ENCODE measurements at places on chromosomes 7 and 10.
A peak's percentile ranks its signal among the peaks of the same experiment; 100 is the strongest.

DNA sequence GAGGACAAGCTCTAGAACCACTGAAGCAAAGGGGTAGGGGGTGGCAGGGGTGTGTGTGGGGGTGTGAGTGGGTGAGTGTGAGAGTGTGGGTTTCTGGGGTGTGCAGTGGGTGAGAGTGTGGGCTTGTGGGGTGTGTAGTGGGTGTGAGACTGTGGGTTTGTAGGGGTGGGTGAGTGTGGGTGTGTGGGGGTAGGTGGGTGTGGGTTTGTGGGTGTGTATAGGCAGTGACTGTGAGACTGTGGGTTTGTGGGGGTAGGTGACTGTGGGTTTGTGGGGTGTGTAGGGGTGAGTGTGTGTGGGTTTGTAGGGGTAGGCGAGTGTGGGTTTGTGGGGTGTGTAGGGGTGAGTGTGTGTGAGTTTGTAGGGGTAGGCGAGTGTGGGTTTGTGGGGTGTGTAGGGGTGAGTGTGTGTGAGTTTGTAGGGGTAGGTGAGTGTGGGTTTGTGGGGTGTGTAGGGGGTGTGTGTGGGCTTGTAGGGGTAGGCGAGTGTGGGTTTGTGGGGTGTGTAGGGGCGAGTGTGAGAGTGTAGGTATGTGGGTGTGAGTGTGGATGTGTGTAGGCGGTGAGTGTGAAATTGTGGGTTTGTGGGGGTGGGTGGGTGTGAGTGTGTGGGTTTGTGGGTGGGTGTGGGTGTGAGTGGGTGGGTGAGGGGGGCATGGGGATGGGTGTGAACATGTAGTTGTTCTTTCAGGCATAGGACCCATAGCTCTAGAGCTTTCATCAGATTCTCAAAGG, 8.8 kb downstream of the NOS3 start:
- DNase-seq: no peak

DNA sequence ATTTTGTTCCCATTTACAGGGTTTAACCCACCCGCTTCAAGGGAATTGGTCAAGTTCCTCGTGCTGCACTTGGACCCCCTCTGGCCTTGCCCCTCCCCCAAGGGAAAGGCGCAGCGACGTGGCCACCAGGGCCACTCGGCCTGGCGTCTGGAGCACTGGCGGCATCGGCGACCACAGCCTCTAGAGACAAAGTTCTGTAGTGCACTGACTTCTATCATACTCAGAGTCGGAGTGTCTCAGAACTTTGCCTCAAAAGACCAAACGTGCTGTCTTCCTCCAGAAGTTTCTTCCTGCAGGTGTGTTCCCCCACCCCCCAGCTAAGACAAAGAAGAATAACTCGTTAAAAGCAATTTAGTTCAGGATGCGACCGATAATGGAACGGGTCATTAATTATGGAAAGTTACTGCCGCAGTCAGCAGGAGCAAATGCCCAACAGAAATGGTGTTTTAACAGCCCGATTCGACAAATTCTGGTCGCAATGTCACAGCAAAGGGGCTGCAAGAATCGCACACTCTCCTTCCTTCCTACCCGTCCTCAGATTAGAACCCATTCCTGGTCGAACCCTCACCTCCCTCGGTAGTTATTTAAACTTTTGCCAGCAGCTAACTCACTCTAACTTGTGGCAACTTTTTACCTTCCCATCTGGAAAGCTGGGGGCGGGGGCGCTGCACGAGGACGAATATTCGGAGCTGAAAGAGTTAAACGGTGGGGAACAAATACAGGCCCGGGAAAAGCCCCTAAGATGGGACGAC, 202.1 kb upstream of the NFE2L3 start:
- no peak for DNase-seq

- no peak for DNase-seq
These were observed 34.2 kb upstream of the TARP start for GRCh38 chr7:38307640-38308039.

- no peak for DNase-seq
These were observed 36.8 kb upstream of the CDC14C start for GRCh38 chr7:48887500-48887899.

- no peak for DNase-seq
These were observed 206.1 kb downstream of the POU6F2 start for GRCh38 chr7:39183796-39184195.

DNA sequence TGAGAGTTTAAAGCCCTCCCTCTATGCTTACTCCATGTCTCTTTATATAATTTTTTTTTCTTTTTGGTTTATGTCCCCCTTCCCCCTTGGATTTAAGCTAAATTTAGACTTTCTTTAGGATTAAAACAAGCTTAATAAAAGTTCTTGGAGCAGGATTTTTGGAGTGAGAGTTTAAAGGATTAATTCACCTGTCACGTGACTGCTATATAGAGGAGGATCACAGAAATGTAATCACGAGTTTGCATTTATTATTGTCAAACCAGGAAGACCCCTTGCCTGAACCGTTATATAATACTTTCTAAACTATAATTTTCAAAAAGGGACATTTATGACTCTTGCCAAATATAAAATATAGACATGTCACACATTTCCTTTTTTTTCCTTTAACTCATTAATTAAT, 78.1 kb upstream of the IMMP2L start:
- DNase-seq: no peak

- no peak for DNase-seq
These were observed 5.5 kb upstream of the OPN4 start for GRCh38 chr10:86648704-86649427.

GRCh38 chr7:117946151-117946633, 73.0 kb upstream of the CTTNBP2 start:
- DNase-seq: no peak

DNA sequence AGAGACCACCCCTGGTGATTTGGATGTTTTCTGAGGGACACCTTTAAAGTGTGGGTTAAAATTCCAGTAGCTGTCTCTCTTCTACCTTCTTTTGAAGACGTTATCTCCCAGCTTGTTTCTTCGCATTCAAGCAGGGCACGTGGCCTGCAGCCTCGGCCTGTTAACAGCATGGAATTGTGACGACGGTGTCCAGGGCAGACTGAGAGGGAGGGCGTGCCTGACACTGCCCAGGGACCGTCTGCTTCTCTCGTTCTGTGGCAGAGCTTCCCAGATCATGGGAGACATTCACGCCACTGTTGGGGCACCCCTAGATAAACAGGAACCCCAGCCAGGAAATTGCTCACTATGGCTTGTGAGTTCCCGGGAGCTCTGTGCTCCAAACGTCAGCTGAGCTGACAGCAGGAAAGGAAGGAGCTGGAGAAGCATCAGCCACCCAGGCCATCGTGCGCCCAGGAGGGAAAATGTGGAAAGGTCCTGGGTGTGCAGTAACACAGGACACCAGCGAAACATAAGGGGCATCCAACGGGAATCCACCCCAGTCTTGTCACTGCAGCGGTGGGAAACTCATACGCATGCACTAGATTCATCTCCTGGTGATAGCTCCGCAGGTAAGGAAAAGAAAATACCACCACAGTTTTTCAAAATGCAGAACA, 41.1 kb upstream of the RBM33 start:
- DNase-seq: no peak

DNA sequence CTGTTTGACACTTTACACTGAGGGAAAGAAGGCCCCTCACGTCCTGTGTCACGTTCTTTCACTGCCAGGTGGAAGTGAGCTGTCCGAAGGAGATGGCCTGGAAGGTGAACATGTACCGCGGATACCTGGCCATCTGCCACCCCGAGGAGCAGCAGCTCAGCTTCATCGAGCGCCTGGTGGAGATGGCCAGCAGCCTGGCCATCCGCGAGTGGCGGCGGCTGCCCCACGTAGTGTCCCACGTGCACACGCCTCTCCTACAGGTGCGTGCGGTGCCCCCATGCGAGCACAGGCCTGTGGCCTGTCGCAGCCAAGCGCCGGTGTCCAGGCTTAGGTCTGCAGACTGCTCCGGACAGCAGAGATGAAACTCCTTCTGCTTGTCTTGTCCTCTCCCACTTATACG, 103.4 kb downstream of the TRRAP start:
- no peak for DNase-seq

- DNase-seq: no peak
These were observed 36.7 kb upstream of the GRID1 start for GRCh38 chr10:86403183-86403797.

DNA sequence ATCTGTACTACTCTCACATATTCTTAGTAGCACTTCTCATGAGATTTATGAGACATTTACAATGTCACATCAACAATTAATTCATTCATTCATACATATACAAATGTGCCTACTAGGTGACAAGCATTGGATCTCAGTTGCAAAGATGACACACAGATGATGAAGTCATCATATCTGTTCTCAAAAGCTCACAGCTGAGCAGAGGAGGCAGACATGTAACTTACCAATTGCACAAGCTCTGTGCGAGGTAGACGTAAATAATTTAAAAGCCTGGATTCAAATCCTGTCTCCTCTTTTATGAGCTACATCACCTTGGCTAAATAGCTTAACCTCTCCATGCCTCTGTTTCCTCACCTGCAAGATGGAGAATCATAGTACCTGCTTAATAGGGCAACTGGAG, 109.4 kb upstream of the FAM133B start:
- no peak for DNase-seq

DNA sequence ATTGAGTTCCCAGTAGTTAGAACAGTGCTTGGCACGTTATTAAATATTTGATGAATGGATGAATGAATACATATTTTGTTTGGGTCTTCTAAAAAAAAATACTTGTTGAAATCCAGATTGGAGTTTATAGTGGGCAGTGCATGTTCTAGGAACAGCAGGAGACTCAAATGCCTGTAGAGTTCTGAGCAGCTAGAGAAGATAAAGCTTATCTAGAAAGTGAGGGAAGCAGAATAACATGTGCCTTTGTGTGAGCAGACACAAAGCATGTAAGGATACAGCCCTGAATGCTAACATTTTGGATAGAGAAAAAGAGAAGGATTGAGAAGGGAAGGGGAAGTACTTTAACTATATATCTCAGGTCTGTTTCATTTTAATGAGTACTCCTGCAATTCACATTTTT, 71.9 kb downstream of the SRI start:
- DNase-seq: no peak

DNA sequence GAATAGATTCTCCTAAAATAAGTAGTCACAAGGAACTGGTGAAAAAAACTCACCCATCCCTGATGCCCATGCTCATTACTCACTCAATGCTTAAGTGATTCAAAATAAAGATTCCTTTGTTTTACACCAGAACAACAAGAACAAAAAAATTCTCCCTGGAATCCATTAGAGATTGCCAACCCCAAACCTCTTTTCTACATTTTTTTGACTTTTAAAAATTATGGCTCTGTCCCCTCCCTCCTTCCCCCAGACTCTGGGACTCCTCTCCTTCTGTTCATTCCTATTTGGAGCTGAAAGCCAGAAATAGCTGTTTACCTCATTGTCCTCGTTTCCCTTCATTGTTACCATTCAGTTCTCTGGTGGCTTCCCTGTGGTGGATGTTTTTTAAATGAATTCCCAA, 63.2 kb upstream of the FHIP2A start:
- no peak for DNase-seq

- no peak for DNase-seq
These were observed 119.2 kb upstream of the ANK3 start for GRCh38 chr10:60508831-60509230.

- DNase-seq: peak; percentile 75
These were observed 91.0 kb upstream of the STRIP2 start for GRCh38 chr7:129343099-129343700.

GRCh38 chr10:73581918-73582317, 9.2 kb downstream of the USP54 start:
- no peak for DNase-seq

DNA sequence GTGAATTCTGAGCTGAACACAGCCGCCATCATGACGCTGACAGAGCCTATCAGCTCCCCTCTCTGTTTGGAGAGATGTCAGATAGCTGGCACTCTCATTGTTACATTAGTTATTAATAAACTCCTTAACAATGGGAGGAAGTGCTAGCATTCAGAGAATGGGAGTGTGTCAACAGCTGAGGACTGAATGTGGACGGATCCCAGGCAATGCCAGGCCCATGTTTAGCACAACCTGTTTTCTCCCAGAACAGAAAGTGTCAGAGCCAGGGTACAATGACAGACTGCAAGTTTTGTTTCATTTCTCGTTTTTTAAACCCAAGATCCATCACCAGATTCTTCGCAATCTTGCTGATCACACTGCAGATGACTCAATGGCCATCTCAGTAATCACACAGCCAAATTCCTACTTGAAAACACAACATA, 99.6 kb downstream of the PRPF18 start:
- no peak for DNase-seq

GRCh38 chr7:127798023-127798422, 146.0 kb downstream of the SND1 start:
- peak; percentile 25 for DNase-seq

DNA sequence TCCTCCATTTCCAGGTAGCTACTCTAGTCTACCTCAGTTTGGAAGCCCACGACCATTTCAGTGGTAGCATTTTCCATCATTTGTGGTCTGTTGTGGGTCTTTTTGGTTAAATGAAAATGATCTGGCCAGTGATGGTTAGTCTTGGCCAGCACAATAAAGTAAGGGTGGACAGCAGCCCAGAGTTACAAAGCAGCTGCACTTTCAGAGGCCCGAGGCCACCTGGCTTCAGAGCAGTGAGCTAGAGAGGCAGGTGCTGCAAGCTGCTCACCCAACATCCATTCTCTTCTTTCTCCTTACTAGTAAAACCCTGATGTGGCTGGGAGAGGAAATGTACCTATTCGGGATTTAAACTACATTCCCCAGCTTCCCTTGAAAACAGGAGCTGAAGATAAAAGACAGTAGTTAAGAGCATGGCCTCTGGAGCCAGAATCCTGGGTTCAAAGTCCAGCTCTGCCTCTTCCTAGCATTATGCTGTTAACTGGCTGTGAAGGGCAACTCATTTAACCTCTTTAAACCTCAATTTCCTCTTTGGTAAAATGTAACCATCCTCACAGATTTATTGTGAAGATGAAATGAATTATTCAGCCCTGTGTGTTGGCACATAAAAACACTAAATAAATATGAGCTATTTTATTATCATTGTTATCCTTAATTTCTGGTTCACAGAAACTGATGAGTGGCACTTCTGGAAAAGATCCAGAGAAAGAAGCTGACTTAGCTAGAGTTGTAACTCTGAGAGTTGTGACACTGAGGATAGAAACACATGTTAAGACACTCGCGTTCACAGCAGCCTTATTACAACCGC, 517.4 kb downstream of the PARD3 start:
- no peak for DNase-seq

DNA sequence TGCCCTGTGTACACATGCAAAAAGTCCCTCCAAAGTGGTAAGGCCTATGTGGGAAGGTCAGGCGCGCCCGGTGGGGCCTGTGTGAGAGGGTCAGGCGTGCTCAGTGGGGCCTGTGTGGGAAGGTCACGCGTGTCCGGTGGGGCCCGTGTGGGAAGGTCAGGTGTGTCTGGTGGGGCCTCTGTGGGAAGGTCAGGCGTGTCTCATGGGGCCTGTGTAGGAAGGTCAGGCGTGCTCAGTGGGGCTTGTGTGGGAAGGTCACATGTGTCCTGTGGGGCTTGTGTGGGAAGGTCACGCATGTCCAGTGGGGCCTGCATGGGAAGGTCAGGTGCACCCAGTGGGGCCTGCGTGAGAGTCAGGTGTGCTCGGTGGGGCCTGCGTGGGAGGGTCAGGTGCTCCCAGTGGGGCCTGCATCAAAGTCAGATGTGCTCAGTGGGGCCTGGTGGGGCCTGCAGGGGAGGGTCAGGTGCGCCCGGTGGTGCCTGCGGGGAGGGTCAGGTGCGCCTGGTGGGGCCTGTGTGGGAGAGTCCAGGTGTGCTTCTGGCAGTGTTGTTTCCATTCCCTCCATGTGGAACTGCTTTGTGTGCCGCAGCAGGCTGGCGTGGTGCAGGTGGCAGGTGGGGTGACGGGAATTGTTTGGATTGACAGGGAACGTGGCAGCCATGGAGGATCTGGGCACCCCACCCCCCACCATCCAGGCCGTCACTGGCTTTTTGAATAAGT, 15.4 kb downstream of the LRRC27 start:
- peak; percentile 22 for DNase-seq

Data from NCI-H1417 (cell line).